ENCODE measurements at places on chromosomes 12 and 14. TPM values are rescaled to one million over a fixed set of nuclear protein-coding genes. Genes with fewer than 3 reads are reported as not detected.

Gene PRB2
- polyA plus RNA-seq, result not detected

Gene MYO1H
- polyA plus RNA-seq, result not detected

Gene RNASE4
- polyA plus RNA-seq, result 2.3 TPM

Gene FAIM2
- 0.72 TPM for polyA plus RNA-seq

Gene TAS2R13
- not detected for polyA plus RNA-seq

Gene ACSS3
- polyA plus RNA-seq, result not detected

Gene CD163
- polyA plus RNA-seq, result not detected

Gene RNASE8
- not detected for polyA plus RNA-seq

Gene KLRC2
- 13.3 TPM for polyA plus RNA-seq

Gene GLT1D1
- polyA plus RNA-seq, result 0.24 TPM
